ENCODE measurements at places on chromosomes 4 and X.
A peak's percentile ranks its signal among the peaks of the same experiment; 100 is the strongest.

GRCh38 chr4:141356963-141357335 is 136.3 kb downstream of the ZNF330 start:
- DNase-seq = no peak

DNA sequence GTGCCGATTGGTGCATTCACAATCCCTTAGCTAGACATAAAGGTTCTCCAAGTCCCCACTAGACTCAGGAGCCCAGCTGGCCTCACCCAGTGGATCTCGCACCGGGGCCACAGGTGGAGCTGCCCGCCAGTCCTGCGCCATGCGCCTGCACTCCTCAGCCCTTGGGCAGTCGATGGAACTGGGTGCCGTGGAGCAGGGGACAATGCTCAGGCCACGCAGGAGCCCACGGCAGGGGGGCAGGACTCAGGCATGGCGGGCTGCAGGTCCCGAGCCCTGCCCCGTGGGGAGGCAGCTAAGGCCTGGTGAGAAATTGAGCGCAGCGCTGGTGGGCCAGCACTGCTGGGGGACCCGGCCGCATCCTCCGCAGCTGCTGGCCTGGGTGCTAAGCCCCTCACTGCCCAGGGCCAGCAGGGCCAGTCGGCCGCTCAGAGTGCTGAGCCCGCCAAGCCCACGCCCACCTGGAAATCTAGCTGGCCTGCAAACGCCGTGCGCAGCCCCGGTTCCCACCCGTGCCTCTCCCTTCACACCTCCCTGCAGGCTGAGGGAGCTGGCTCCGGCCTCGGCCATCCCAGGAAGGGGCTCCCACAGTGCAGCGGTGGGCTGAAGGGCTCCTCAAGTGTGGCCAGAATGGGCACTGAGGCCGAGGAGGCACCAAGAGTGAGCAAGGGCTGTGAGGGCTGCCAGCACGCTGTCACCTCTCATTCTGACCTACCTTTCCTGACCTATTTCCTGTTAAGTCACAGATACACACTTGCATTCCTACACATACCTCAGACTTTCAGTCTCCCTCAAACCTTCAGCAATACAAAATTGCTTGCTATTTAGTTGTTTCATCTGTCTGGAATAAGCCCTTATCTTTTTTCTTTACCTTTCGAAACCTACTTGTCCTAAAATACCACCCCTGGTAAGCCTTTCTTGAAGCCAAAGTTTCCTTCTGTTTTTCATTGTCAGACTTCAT is 20.7 kb downstream of the UBE2K start:
- no peak for DNase-seq

- DNase-seq = no peak
These were observed 15.3 kb downstream of the PLP1 start for GRCh38 chrX:103791826-103792485.

DNA sequence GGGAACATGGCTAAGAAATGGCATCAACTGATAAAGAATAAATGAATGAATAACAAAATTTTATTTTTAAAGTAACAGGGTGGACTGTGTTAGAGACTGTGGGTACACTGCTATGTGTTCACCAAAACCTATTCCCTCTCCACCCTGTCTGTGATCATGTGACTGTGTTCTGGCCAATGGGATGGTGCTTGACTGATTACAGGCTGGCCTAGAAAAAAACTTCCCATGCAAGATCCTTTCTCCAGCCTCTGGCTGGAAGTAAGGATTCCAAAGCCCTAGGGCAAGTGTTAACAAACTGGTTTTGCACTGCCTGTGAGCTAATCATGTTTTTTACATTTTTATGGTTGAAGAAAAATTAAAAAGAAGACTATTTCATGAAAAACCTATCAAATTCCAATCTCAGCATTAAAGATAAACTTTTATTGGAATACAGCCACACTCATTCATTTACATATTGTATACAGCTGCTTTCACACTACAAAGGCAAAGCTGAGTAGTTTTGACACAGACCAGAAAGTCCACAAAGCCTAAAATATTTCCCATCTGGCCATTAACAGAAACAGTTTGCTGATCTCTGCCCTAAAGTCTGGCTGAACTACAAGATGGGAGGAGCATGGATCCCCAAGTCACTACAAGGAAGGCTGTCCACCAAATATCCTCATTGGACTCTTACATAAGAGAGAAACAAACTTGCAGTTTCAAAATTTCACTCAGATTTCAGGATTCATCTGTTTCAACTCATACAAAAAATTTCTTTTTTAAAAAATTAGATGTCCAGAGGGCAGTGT is 133.2 kb downstream of the ARHGAP6 start:
- no peak for DNase-seq

DNA sequence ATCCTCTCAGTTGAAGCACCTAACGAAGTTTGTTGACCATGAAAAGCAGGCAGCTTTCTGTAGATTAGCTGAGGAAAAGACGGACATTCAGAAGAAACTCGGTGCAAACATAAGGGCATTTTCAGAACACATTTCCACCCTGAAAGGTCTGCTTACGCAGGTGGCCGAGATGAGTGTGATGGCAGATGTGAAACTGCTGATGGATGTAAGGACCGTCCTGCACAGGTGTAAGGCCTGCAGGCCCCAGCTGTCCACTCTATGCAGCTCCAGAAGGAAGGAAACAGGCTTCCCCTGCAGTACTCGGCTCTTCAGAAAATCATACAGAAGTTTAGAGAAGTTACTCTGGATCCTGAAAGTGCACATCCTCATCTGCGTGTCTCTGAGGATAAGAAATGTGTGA is 20.8 kb upstream of the TRIM60 start:
- no peak for DNase-seq

- peak; percentile 14 for DNase-seq
These were observed 1.9 kb upstream of the TBC1D14 start for GRCh38 chr4:6907658-6908191.

- DNase-seq = no peak
These were observed 2.9 kb upstream of the MND1 start for GRCh38 chr4:153341575-153342090.

DNA sequence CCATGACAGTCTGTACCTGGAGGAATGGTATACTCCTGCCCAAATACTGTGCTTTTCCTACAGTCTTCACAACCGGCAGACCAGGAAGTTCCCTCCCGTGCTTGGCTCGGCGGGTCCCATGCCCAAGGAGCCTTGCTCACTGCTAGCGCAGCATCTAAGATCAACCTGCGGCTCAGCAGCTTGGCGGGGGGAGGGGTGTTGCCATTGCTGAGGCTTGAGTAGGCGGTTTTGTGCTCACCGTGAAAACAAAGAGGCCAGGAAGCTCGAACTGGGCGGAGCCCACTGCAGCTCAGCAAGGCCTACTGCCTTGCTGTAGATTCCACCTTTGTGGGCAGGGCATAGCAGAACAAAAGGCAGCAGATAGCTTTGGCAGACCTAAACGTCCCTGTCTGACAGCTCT is 152.7 kb downstream of the TEX11 start:
- DNase-seq = no peak

- DNase-seq = no peak
These were observed 52.1 kb downstream of the TSC22D3 start for GRCh38 chrX:107723511-107723910.

DNA sequence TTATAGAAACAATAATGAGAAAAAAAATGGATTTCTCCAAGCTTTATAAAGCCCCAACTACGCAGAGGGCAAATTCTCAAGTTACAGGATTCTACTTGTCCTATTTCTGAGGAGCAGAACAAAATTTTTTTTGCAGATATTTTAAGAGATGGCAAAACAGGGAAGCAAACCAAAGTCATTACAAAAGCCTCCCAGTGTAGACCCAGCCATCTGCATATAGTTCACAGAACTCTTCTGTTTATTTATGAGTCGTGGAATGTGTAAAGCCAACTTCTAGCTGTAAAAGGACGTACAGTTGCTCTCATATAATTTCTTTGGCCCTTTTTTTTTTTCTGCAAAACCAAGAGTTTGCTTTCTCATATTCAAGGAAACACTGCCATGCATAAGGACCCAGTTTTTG is 120.4 kb downstream of the PCDH7 start:
- DNase-seq = no peak

- DNase-seq = no peak
These were observed 14.6 kb upstream of the SLC25A4 start for GRCh38 chr4:185128272-185129119.

DNA sequence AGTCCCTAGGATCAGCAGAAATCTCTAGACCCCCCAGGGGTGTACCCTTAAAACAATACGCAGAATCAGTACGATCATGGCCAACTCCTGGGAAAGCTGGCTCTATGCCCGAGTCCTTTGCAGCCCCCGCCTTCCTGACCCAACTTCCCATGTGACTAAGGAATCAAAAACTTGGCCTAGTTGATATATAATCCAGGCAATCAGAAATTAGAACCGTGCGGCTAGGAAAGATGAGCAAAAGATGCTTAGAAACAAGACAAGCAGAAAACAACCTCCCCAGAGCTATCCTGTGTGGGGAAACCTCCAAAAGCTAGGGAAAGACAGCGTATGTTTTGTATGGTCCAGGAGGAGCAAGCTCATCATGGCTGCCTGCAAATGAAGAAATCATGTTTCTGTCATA is 110.0 kb downstream of the PPARGC1A start:
- DNase-seq = no peak

GRCh38 chrX:15744181-15744867 is 6.3 kb downstream of the CA5B start:
- no peak for DNase-seq

DNA sequence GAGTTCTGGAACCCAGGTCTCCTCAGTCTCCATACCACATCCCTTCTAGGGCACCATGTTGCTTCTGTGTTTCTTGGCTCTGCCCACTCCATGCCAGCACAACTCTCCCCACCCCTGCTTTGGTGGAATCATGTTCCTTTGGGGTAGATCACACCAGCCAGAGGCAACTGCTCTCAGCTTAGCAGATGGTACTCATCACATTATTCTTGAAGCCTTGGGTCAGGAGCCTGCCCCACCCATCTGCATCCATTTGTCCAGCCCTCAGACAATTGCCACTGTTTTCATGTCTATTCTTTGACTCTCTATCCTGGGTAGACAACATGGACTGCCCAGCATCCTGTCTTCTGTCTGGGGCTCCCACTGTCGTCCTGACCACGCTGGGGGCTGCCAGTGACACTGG is 147.6 kb downstream of the PTTG2 start:
- DNase-seq = no peak

DNA sequence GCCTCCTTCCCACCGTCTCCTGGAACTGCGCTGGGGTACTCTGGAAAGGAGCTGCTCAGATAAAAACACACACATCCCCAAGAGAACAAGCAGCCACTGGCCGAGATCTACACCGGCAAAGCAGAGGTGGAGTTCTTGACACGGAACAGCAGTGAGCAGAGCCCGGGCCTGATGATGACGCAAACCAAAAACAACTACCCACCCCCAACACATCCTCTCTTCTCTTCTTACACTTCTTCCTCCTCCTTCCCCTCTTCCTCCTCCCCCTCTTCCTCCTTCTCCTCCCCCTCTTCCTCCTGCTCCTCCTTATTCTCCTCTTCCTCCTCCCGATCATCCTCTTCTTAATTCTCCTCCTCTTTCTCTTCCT is 4.6 kb downstream of the PNMA5 start:
- DNase-seq = no peak

GRCh38 chrX:134847133-134847532 is 143.7 kb upstream of the SMIM10 start:
- no peak for DNase-seq

DNA sequence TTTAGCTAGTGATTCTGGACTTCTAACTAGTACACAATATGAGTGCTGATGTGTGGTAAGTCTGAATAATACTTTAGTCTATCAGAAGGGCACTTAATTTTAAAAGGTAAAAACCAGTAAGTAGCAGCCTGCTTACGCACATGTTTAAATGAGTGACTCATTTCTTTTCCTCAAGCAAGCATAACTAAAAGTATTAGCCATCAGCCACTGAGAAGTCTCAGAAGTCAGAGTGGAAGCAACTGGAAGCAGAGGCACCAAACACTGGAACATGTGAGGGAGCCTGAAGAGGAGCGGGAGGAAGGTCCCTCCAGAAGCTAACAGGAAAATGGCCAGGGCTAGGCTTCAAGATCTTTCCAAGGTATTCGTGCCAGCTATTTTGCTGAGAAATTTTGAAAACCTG is 257.7 kb downstream of the RAPGEF2 start:
- no peak for DNase-seq

DNA sequence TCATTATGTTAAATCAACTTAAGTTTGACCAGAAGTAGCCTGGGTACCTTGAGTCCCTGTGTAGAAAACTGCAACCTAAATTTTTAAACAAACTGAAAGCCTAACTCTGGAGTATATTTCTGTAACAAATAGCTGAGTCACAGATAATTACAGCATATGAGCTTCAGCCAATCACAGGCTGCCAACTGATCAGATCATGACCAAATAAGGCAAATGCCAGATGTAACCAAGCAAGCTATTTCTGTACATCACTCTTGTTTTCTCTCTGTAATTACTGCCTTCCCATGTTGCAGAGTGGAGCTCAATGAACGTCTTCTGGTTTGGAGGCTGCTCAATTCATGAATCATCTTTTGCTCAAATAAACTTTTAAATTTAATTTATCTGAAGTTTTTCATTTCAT is 980.9 kb upstream of the DIAPH2 start:
- no peak for DNase-seq

DNA sequence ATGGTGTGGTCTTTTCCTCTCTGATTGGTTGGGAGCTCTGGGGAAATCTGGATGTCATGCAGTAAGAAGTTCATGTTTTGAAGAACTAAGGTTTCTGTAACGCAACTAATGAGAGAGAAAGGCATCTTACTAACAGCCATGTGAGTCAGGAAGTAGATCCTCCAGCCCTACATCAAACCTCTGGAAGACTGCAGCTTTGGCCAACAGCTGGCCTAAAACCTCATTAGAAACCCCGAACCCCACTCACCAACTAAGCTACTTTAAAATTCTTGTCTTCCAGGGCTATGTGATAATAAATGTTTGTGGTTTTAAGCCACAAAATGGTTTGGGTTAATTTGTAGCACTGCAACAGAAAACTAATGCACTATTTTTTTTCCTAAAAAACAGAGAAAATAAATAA is 549.0 kb upstream of the GRID2 start:
- DNase-seq = no peak

DNA sequence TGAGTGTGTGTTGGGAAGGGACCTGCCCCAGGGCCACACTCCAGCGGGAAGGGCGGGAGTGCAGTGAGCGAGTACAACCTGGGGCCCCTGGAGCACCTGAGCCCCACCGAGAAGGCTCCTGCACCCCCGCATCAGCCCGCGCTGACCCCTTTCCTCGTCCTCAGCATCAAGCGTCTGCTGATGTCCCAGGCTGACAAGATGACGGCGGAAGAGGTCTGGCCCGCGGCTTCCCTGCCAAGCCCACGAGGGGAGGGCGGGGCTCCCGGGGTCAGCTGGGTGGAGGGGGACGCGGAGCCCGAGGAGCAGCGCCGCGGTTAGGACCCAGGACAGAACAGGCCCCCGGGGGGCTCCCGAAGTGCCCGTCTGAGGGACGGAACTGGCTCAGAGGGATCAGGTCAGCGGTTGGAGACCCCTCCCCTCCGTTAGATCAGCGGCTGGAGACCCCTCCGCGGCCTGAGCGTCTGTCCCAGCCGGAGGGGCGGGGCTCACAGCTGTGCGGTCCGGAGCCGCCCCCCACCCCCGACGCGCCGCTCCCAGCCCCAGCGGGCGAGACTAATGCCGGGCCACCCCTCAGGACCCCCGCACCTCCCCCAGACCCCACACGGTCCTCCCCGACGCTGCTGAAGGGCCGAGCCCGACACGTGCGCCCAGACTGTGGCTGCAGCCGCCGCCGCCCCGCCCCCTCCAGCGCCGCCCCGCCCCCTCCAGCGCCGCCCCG is 6.7 kb downstream of the MYL5 start:
- DNase-seq = peak; percentile 28

GRCh38 chrX:68895778-68896177 is 67.0 kb downstream of the EFNB1 start:
- no peak for DNase-seq

GRCh38 chr4:6892190-6892908 is 17.3 kb upstream of the TBC1D14 start:
- DNase-seq = no peak

Data from NCI-H345 (cell line).